Pons (tissue), 1 donor: ENCODE measurements at places on chromosomes 5 and 9.

DNA sequence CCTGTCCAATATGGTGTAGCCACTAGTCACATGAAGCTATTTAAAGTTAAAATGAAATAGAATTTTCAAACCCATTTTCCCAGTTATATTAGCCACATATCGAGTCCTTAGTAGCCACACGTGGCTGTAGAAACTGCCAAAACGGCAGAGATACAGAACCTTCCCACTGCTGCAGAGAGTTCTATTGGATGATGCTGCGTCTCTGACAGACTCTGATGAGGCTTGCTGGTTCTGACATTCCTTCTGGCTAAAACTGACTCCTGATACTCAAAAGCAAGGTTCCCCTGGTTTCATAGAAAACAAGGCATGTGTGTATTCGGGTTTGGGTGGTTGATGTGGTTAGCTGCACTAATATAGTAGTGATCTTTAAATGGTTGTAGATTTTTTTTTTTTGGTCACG, 91.5 kb downstream of the TLE4 start:
- DNase-seq = no peak

DNA sequence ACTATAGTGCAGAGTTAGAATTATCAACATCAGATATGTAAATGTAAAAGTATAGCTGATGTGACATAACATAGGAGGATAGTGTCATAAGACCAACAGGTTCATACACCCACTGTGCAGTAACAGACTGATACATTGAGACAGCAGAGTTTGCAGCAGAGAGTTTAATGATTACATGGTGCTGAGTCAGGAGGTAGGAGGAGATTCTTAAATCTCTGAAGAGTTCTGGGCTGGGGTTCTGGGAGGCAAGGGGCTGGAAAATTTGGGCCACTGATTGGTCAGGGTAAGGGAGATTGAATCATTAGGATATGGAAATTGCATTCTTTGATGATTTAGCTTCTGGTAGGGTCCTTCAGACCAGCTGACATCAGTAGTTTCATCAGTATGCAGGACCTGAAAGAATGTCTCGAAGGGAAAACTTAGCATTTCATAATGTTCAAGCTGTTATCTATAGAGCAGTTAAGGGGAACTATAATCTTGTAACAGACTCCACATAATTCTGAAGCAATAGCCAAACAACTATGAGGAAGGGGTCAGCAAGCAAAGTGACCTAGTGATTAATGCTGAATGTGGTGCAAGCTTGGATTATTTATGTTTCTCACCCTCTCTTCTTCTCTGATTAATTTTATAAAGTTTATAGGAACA, 35.6 kb downstream of the CCL28 start:
- no peak for DNase-seq

- DNase-seq = no peak
These were observed 314.1 kb upstream of the ATP10B start for GRCh38 chr5:161165998-161166660.

DNA sequence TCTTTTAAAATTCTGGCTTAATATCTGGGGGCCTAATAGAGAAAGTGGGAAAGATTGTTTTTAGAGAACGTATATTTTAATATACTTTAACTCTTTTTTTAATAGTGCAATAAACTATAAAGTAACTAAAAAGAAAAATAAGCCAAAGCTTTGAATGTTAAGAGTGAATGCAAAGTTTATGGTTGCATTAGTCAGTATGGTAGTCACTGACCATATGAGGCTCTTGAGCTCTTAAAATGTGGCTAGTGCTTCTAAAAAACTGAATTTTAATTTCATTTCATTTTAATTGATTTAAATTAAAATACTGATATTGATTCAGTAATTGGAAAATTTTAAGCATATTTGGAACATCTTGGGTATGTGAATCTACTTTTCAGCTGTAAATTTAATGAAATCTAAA, 310.7 kb downstream of the PJA2 start:
- DNase-seq = no peak

DNA sequence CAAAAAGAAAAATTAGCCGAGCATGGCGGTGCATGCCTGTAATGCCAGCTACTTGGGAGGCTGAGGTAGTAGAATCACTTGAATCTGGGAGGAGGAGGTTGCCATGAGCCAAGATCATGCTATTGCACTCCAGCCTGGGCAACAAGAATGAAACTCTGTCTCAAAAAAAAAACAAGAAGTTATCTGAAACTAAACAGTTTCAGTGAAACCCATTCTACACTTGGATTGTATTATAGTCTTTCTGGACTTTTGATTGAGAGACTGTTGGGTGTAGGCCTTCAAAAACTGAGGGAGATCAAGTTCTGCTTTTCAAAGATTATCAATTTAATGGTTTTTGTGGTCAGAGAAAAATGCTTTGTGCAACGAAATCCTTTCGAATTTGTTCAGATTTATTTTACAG, 34.6 kb upstream of the SPINK5 start:
- DNase-seq = no peak

- no peak for DNase-seq
These were observed 533 bp downstream of the SREK1IP1 start for GRCh38 chr5:64767959-64768357.

GRCh38 chr9:6923086-6923485, 165.3 kb downstream of the KDM4C start:
- no peak for DNase-seq

DNA sequence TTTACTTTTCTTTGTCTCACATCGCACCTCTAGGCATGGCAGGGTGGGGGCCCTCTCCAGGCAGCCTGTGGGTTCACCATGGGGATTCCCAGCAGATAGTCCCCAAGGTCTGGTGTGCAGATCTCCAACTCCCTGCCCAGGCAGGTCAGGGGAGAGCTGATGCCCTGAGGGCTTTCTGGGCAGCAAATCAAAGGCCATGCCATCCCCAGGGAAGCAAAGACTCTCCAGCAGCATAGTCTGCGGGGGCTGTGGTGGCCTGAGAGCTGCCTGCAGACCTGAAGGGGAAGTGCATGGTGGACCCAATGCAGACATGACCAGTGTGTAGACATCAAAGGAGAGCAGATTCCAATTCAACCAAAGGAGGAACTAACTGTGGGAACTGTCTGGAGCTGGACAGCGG, 7.7 kb downstream of the NEURL1B start:
- DNase-seq = no peak

- no peak for DNase-seq
These were observed 15.4 kb downstream of the CTSL start for GRCh38 chr9:87741326-87741725.

DNA sequence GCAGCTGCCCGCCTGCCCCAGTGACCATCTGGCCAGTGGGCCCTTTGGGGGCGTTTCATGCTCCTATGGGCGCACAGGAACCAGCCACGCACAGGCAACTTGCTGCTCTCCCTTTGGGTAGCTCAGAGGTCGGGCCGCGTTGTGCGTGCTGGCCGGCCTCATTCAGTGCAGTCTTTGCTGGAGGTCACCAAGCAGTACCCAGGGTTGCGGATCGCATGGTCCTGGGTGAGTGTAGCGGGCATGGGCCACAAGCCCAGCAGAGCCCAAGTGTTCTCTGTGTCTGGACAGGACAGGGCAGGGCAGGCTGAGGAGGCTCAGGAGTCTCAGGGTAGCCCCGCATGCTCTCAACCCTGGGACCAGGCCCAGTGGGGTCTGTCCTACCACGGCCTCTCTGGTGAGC, 9.9 kb upstream of the MRNIP start:
- DNase-seq = no peak

DNA sequence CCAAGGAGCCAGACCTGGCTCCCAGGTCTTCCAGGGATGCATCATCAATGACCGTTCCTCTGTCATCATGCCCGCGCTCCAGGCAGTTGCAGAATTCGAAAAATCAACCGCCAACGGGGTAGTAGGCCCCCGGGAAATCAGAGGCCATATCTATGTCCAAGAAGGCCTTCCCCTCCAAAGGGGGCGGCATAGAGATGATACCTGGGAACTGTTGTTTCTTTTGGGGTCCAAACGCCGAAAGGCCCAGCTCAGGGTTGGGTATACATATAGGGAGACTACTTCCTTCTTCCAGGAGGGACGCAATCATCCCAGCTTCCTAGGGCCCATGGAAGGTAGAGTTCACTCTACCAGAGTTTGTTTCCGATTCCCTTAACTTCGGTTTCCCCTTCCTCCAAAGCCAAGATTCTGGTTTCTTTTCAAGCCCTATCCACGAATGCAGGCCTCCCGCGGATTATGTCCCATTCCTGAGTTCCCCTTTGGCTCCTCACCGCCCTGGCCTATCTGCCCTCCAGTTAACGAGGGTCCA, 754 bp downstream of the DCAF12 start:
- DNase-seq = peak; percentile 14

DNA sequence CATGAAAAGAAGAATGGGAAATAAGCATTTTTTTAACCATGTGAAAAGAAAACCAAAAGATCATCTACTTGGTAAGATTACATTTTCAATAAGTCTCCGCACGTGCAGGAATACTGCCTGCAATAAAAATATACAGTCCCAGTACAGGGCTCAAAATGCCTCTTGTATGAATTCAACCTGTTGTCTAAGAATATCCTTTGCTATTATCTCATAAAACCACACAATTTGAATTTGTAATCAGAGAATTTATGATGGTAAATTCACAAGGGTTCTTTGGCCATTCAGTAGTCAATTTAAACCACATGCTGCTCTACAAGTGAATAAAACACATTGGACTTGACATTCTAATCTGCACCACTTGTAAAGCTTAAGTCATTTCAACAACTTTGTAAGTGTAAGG, 46.6 kb downstream of the ST8SIA4 start:
- no peak for DNase-seq

- DNase-seq = no peak
These were observed 3.6 kb upstream of the OTULINL start for GRCh38 chr5:14577971-14578370.

DNA sequence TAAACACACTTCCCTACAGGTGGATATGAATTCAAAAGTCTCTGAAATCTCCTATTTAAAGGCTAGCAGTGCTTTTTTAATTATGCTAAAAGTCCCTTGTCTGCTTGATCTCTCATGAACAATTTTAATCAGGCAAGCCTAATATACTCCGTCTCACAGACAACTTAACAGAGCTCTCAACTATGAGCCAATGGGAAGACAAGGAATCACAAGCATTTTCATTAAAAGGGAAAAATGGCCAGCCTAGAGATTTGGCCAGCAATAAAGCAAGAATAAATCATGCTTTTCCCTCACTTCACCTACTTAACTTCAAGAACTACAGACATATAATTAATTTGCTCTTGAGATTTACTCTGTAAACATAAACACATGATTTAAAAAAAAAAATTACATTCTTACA, 78.0 kb downstream of the RFX3 start:
- no peak for DNase-seq

- no peak for DNase-seq
These were observed 13.2 kb downstream of the P4HA2 start for GRCh38 chr5:132214491-132214890.

- no peak for DNase-seq
These were observed 510.7 kb upstream of the ACO1 start for GRCh38 chr9:31873722-31874121.

DNA sequence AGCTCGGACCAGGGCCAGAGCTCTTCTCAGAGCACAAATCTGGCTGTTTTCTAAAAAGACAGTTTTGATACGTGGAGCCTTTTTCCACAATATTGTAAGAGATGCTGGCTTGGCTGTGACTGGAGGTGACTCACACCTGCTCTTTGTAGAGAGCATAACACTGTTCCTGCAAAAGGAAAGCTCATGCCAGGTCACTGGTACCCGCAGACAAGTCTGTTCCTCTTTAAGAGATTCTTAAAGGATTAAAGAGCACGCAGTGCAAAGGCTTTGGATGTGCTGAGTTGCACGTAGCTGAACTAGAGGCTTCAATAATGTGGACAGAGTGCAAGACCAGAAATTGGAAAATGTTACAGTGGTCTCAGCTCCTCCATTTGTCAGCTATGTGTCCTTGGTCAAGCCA, 19.0 kb downstream of the ACTL7B start:
- no peak for DNase-seq

GRCh38 chr5:141669520-141669919, 12.5 kb downstream of the ARAP3 start:
- DNase-seq = peak; percentile 26

GRCh38 chr5:999032-999501, 9.5 kb upstream of the NKD2 start:
- DNase-seq = no peak

DNA sequence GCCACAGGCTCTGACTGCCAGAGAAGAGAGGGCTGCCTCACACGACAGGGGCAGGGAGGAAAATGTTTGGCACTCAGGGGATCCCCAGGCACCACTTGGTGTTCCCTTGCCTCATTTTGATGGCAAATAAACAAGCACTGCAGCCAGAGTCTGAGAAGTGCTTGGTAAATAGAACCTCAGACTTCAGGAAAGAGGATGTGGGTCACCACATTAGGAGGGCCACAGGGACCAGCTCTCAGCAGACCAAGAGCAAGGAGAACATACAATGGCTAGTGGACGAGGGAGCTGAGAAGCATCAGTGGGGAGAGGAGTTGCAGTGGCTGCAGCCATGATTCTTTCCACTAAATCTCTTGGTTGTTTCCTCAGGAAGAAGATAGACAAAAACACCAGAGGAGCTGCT, 413.9 kb downstream of the GADD45G start:
- DNase-seq = no peak

DNA sequence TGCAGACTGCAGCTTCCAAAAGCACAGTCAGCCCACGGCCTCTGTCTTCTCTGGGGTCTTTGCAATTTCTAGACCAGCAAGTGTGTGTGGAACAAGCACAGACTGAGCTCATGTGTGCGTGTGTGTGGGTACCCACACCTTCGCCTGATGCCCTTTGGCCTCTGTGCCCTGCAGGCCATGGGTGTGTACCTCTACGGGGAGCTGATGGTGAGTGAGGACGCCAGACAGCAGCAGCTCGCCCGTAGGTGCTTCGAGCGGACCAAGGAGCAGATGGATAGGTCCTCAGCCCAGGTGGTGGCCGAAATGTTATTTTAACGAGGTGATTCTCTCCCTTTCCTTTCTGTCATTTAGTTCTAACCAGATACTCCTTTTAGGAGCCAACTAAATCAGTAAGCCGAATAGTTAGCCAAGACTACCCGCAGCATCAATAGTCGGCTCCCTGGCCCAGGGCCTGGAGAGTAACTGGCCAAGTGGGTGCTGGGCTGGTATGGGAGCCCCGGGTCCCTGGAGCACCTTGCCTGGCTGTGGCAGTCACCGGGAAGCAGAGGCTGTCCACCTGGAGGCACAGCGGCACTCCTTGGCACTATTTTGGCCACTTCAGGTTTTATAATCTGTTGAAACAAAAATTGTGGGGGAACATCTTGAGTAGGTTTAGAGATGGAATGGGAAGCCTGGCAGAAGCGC, 235.0 kb downstream of the FANCC start:
- DNase-seq = no peak

DNA sequence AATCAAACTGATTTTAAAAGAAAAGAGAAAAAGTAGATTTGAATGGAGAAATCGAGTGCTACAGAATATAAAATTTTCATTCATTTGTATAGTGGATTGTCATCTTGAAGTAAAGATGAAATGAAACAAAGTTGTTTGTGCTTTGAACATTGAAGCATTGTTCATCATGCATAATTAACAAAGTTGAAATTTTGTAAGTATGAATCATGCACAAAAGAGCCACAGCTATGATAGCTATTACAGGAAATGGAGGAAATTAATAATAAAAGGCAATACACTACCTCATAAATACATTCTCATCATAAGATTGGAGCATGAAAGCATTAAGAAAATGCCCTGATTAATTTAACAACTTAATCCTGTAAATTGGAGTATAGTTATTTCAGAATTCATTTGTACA, 153.4 kb upstream of the TLX3 start:
- no peak for DNase-seq
